Activated T-cell treated with anti-CD3 and anti-CD28 coated beads, Interleukin-2, amount 50 U/mL, for 72 hours (primary cell): ENCODE measurements at places on chromosomes 13 and 19.

GRCh38 chr19:6066661-6067646 is 43.3 kb downstream of the RFX2 start:
- no peak for DNase-seq

- no peak for DNase-seq
Measured at GRCh38 chr19:20365146-20365545, 198.1 kb downstream of the ZNF486 start.

GRCh38 chr19:57633832-57634131 is 814 bp downstream of the ZNF211 start:
- DNase-seq: no peak

GRCh38 chr19:34282611-34283519 is 28.5 kb downstream of the GARRE1 start:
- DNase-seq: no peak

DNA sequence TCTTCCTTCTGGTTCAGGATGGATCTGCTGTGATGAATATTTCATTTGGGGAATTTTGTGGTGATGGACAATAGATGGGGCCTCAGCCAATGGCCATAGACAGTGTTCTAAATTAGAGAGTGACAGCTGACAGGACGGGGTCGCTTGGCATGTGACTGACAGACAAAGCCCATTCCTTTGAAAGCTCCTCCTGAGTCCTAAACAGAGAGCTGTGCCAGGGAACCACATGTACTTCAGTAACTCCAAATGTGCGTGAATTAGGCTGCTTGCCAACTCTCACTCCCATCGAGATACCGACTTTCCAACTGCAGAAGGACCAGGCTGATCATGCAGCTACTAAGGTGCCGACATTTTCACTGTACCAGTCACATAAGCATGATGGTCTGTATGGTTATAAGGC is 187.7 kb downstream of the SHISA2 start:
- DNase-seq: no peak

DNA sequence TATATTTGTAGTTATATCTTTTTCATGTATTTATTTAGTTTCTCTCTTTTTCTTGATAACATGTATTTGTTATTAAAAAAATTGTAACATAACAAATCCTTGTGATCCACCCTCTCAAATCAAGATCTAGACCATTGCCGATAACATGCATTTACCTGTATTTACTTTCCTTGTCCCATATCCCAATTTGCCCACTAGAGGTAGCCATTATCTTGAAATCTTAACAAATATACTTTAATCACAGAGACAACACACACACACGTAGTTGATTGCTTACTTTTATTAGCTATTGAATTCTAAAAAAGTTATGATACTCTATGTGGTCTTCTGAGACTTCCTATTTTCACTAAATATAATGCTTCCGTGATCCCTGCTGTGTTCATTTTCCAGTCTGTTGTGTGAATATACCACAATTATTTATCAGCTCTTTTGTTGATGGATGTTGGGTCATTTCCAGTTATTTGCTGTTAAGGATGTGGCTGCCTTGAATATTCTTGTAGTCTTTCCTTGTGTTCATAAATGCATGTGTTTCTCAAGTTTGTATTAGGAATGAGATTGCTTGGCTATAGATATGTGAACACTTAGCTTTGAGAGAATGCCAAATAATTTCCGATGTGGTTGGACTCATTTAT is 31.3 kb upstream of the ZMYM2 start:
- DNase-seq: no peak

DNA sequence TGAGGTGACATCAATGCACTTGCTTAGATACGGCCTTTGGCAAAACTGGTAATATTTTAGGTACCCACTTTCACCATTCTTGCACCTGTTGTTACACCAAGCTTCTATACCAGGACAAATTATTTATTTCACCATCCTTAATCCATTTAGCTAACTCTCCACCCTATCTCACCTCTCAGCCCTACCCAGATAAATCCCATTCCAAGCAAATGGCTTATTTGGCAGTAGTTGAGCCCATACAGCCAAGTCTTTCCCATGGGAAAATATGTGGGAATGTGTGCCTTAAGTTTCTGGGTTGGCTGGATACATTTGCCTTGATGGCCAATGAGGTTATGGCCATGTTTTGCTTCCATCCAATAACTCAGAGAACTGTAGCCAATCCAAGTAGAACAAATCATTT is 551.9 kb downstream of the GPC6 start:
- no peak for DNase-seq

DNA sequence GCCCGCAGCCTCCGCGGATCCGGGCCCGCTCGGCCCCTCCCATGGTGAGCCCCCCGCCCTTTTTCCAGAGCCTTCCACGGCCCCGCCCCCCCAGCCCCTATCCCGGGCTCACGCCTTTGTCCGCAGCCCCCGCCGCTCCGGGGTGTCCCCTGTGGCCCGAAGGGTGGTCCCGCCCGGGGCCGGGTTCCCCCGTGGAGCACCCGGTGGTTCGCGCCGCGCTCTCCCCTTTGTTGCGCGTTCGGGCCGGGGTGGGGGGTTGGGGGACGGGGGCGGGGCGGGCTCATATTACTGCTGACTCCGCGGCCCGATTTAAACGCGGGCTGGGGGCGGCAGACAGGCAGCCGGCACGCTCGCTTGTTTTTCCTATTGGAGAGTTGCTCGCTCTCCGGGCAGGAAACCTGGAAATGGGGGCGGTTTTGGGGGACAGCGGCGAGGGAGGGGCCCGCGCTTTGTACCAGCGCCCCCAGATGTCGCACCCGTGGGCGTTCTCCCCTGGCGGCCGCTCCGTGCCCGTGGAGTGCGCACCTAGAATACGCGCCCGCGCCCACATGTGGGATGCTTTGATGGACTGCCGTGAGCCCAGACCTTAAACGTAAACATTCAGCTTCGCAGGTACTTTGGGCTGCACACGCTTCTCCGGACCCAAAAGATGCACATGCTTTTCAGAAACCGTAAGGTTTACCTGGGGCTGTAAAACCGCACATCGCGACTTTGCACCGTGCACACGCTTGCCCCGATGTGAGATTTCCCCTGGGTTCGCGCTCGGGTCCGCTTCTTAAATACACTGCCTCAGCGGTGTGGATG is 699 bp downstream of the PTOV1 start:
- DNase-seq: peak; percentile 45

GRCh38 chr13:35347679-35348205 is 128.7 kb downstream of the MAB21L1 start:
- DNase-seq: no peak

GRCh38 chr19:44891016-44891882 is at the start of gene TOMM40:
Gene TOMM40, plus strand, starts transcription at chr19:44891254. Its CDS starts 162 bp downstream, at chr19:44891416.
- DNase-seq: peak; percentile 99

DNA sequence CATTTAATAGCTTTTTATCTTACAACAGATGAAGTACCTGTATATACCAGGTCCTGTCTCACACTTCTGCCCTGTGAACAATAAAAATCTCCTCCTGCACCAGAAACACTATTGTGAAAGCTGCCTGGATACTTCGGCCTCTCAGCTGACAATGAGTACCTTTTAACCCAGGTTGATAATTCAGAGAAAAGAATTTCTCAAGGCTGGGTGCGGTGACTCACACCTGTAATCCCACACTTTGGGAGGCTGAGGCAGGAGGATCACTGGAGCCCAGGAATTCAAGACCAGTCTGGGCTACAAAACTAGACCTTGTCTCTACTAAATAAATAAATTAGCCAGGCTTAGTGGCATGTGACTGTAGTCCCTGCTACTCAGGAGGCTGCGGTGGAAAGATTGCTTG is 65.3 kb upstream of the TM9SF2 start:
- no peak for DNase-seq

GRCh38 chr13:73074014-73074413 is 15.2 kb downstream of the KLF5 start:
- no peak for DNase-seq

GRCh38 chr13:50225193-50226155 is 210.2 kb downstream of the KCNRG start:
- no peak for DNase-seq

DNA sequence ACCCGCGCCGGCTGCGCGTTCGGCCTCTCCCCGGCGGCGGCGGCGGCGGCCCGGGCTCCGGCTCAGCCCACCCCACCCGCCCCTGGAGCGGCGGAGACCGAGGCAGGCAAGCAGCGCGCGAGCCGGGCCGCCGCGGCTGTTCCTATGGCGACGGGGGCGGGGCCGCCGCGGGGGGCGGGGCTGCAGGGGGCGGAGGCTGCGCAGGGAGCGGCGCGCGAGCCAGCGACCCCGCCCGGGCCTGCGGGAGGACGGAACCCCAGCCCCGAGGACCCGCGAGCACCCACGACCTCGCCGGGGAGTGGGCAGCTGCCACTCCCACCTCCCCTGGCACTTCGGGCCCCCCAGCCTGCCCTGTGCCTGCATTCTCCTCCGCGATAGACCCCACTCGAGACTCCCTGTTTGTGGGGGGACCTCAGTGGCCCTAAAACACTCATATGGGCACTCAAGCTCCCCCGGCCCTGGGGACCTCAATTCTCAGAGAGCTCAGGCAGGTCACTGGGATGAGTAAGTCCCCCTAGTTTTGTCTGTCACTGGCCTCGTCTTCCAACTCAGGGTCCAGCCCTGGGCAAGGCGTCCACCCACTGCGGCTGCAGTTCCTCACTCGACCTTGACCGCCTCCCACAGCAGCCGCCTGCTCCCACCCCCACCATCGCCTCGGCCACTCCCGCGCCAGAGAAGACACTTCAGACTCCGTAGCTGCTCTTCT is at the start of gene CTXN1:
Gene CTXN1, minus strand, starts transcription at position 115 of the 706 bp plus-strand sequence. CDS start 597 bp downstream, outside the sequence.
- peak; percentile 85 for DNase-seq

GRCh38 chr19:40756502-40757110 is 5.6 kb downstream of the SNRPA start:
- peak; percentile 58 for DNase-seq

DNA sequence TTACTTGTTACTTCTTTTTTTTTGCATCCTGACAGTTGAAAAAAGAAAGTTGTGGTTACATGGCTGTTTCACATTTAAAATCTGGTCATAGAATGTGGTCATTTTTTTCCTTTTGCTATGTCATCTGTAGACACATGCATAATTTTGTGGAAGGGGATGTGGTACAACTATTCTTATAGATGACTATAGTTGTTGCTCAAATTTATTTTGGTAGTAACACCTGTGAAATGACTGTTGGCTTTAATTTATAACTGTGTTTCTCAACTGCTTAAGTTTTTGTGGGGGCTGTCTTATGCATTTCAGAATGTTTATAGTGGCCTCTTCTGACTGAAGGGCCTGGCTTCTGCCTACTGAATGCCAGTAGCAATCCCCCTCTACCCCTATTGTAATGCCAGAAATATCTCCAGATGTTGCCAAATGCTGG is 130.5 kb downstream of the PAN3 start:
- DNase-seq: peak; percentile 10

- DNase-seq: no peak
Measured at GRCh38 chr19:4581666-4582553, 22.4 kb upstream of the SEMA6B start.

- no peak for DNase-seq
Measured at GRCh38 chr13:63910511-63910910, 2494.9 kb upstream of the PCDH20 start.

DNA sequence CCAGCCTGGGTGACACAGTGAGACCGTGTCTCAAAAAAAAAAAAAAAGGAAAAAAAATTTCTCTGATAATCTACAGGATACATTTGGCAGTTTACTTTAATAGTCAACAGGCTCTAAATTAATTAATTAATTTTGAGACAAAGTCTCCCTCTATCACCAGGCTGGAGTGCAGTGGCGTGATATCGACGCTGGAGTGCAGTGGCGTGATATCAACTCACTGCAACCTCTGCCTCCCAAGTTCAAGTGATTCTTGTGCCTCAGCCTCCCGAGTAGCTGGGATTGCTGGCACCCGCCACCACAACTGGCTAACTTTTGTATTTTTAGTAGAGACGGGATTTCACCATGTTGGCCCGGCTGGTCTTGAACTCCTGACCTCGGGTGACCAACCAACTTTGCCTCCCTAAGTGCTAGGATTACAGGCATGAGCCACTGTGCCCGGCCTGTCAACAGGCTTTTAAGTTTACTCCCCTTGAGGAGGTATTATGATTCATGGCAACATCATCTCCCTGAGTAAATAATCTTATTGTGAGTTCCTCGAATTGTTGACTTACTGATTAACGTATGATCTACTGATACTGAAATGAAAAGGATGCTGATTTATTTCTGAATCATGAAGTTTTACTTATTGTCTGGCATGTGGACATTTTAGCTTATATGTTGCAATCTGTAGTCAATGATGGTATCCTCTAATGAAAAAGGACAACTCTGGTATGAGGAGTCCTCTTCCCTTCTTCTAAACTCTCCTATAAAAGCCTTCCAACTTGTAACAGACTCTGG is 21.3 kb upstream of the MTRF1 start:
- DNase-seq: no peak

GRCh38 chr19:39319892-39320248 is 793 bp downstream of the LRFN1 start:
- DNase-seq: no peak

DNA sequence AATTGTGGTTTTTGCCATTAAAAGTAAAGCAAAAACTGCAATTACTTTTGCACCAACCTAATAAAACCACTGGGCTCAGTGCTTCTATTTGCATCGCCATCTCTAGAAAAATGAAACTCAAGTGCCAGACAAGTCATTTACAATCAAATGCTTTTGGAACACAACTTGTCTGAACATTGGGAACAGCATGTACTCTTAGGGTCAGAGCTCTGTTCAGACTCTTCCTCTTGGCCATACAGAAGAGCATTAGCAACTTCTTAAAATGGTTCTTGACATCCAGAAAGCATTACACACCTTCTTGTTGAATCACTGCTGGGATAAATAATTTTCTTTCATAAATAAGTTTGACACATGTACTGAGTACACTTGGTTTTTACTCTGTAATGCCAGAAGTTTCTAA is 272.5 kb downstream of the DCLK1 start:
- no peak for DNase-seq
